ENCODE measurements at places on chromosomes 3 and 15. TPM values are rescaled to one million over a fixed set of nuclear protein-coding genes. Genes with fewer than 3 reads are reported as not detected.

FRMD5 gene
- 25.3 TPM for total RNA-seq

PIERCE2 gene
- total RNA-seq, result 3.7 TPM

TRIM69 gene
- 40.4 TPM for total RNA-seq

CPLX3 gene
- total RNA-seq, result 0.82 TPM

KBTBD13 gene
- not detected for total RNA-seq

SLC2A2 gene
- total RNA-seq, result not detected

PCBP4 gene
- 45.7 TPM for total RNA-seq

CFAP20DC gene
- total RNA-seq, result 2.0 TPM

FBXW12 gene
- total RNA-seq, result 1.6 TPM

GOLGA6D gene
- not detected for total RNA-seq

CHL1 gene
- 1,010 TPM for total RNA-seq

TEX55 gene
- not detected for total RNA-seq

IL16 gene
- total RNA-seq, result 0.82 TPM

PAQR5 gene
- total RNA-seq, result 0.82 TPM

ACP3 gene
- total RNA-seq, result not detected

TLNRD1 gene
- total RNA-seq, result 6.1 TPM

MORC1 gene
- total RNA-seq, result under 0.01 TPM

MITF gene
- total RNA-seq, result 1.6 TPM

DAZL gene
- total RNA-seq, result not detected

FANCD2OS gene
- not detected for total RNA-seq

RASL12 gene
- total RNA-seq, result 2.4 TPM

GCNT3 gene
- 0.41 TPM for total RNA-seq

WDR93 gene
- 0.41 TPM for total RNA-seq

RTP1 gene
- 0.41 TPM for total RNA-seq

HYKK gene
- total RNA-seq, result 0.41 TPM

SIDT1 gene
- 8.2 TPM for total RNA-seq

TSPAN3 gene
- 229 TPM for total RNA-seq

NEK4 gene
- total RNA-seq, result 53.4 TPM

FBLN2 gene
- 5.3 TPM for total RNA-seq

Data from frontal cortex (tissue), 4 donors.